ENCODE measurements at places on chromosomes 2 and 18.

GRCh38 chr18:54031243-54031642 is 193.2 kb downstream of the MBD2 start:
- no peak for DNase-seq

DNA sequence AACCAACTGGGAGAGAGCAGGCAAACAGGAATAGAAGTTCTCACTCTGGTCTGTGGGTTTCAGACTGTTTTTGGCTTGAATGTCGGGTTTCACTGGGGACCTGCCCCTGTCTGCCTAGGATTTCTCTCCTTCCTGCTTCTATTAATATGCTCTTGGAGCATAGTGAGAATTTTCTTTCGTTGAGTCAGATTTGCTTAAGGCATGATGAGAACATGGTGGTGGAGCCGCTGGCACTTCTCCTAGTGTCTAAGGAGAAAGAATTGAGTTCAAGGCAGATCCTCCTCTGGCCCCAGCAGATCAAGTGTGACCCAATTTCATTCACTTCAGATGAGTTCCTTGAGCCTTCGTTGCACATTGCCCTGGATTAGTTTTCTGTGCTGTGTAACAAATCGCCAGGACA is 103.9 kb upstream of the HS6ST1 start:
- DNase-seq: peak; percentile 46

- DNase-seq: no peak
Observed at GRCh38 chr2:241020201-241020600, 21.8 kb downstream of the SNED1 start.

- no peak for DNase-seq
Observed at GRCh38 chr2:98498703-98499440, 54.2 kb downstream of the INPP4A start.

- no peak for DNase-seq
Observed at GRCh38 chr2:97774425-97774824, 61.0 kb downstream of the ZAP70 start.

GRCh38 chr2:190149908-190150307 is 87.4 kb upstream of the MSTN start:
- DNase-seq: no peak

GRCh38 chr2:217475101-217475500 is 527.7 kb downstream of the TNS1 start:
- DNase-seq: no peak

DNA sequence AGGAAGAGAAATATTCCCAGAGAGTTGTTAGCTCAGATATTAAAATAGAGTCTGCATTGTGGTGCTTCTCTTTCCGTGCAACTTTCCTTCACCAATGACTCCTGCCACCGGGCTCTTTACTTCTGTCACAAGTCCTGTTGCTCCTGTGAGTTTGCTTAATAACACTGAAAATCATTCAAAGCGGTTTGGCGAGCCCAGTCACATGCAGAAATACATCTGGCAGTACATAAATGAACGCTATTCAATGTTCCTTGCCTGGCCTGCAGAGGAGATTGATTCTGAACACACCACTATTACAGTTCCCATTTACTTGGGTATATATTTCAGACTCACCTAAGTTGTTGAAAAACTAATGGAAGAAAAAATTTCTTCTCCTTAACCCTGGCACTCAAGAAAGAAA is 276.6 kb downstream of the ZNF521 start:
- DNase-seq: no peak

DNA sequence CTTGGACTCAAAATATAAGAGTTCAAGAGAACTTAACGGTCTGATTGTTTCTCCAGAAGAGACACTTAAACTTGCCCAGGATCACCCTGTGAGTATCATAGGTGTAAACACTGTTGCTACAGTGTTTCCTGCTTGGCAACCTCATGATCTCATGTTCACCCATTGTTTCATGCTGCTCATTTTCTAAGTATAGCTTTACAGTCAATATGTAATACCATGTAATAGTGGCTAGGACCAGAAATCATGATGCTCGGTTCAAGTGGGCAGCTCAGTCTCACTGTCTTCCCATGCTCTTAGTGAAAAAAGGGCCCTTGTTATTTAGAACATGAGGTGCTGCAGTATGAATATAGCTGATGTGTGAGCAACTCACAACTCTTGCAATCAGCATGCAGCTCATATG is 157.5 kb downstream of the CERS6 start:
- DNase-seq: no peak

GRCh38 chr2:189631849-189632248 is 29.4 kb upstream of the ASNSD1 start:
- DNase-seq: no peak

DNA sequence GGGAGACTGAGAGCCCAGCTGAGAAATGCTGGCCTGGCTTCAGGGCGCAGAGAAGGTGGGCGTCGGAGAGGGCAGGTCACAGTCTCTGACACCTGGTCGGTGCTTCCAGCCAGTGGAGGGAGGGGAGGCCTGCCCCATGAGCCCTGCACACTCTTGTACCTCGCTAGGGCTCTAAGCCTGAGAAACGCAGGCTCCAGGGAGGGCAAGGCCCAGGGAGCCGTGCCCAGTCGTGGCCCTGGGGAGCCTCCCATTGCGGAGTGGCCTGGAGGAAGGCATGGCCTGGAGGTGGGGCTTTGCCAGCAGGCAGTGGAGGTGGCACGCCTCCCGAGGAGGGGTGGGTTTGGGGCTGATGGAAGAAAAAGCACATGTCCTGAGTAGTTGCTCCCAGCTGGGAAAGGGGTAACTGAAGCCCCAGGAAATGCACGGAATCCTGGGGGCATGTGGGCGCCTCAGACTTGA is 39.0 kb downstream of the MTERF4 start:
- no peak for DNase-seq

DNA sequence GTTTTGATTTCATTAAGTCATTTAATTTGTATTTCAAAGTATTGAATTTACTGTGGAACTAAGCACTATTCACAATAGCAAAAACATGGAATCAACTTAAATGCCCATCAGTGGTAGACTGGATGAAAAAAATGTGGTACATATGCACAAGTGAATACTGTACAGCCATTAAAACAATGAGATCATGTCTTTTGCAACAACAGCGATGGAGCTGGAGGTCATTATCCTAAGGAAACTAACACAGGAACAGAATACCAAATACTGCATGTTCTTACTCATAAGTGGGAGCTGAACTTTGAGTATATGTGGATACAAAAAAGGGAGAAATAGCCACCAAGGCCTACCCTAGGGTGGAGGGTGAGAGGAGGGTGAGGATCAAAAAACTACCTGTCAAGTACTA is 164.4 kb downstream of the BABAM2 start:
- no peak for DNase-seq

DNA sequence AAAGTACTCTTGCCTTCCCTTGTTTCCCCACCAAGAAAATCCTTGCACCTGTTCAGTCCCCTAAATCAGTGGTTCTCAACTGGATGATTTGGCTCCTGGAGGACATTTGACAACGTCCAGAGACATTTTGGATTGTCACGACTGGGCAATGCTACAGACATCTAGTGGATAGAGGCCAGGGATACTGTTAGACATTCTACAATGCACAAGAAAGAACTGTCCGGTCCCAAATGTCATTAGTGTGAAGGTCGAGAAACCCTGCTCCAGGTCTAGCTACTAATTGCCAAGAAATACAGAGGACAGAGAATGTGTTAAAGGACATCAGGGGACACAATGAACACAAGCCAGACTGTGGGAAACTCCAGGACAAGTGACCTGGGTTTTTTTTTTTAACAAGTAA is 60.0 kb downstream of the LRP2 start:
- no peak for DNase-seq

GRCh38 chr18:40431071-40431985 is 1523.7 kb upstream of the PIK3C3 start:
- no peak for DNase-seq

DNA sequence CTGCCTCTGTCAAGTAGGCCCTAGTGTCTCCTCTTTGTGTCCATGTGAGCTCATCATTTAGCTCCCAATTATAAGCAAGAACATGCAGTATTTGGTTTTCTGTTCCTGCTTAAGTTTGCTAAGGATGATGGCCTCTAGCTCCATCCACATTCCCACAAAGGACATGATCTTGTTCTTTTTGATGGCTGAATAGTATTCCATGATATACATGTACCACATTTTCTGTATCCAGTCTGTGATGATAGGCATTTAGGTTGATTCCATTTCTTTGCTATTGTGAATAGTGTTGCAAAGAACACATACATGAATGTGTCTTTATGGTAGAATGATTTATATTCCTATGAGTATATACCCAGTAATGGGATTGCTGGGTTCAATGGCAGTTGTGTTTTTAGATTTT is 263.2 kb downstream of the PARD3B start:
- no peak for DNase-seq

DNA sequence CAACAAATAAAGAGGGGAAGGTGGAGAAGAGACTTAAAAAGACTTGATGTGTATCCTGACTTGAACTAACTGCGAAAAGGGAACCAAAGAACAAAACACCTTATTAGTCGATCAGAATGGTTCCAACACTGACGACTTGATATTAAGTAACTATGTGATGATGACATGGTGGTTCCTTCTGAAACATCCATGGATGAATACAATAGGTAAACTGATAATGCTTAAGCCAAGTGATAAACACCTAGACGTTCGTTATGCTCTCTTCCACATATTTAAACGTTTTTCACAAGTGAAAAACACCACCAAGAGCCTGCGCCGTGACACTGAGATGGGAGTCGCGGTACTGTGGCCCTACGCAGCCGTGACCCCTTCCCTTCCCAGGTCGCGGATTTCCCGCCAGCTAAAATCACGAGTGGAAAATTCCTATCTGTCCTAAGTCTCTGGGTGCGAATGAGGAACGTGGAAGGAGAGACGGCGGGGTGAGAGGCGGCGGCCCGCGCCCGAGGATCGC is 797 bp downstream of the TTC32 start:
- no peak for DNase-seq

DNA sequence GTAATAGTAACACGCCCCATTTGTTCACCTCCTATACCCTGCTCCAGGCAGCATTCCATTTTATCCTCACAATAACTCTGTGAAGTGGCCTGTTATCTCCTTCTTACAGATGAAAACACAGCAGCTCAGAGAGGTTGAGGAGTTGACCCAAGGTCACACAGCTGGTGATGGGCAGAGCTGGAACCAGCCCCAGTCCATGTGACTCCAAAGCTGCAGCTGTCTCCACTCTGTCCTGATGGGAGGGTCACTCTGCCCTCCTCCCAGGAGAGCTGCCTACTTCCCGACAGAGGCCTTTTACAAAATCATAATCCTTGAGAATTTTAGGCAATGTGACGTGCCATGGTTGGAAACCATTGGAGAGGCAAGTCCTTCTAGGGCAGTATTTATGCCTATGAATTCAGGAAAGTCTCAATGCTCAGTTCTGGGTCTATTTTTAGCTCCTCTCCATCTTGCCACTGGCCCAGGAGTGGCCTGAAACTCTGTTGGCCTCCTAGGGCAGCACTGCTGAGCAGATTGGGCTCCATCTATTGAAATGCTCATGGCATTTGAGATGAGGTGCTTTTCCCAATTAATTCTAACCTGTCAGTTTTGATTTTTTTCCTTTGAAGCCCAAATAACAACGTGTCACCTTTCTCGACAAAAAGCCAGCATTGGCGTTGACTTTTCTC is 162.0 kb upstream of the MSH6 start:
- no peak for DNase-seq

- no peak for DNase-seq
Observed at GRCh38 chr2:237511433-237511832, 24.4 kb downstream of the MLPH start.

DNA sequence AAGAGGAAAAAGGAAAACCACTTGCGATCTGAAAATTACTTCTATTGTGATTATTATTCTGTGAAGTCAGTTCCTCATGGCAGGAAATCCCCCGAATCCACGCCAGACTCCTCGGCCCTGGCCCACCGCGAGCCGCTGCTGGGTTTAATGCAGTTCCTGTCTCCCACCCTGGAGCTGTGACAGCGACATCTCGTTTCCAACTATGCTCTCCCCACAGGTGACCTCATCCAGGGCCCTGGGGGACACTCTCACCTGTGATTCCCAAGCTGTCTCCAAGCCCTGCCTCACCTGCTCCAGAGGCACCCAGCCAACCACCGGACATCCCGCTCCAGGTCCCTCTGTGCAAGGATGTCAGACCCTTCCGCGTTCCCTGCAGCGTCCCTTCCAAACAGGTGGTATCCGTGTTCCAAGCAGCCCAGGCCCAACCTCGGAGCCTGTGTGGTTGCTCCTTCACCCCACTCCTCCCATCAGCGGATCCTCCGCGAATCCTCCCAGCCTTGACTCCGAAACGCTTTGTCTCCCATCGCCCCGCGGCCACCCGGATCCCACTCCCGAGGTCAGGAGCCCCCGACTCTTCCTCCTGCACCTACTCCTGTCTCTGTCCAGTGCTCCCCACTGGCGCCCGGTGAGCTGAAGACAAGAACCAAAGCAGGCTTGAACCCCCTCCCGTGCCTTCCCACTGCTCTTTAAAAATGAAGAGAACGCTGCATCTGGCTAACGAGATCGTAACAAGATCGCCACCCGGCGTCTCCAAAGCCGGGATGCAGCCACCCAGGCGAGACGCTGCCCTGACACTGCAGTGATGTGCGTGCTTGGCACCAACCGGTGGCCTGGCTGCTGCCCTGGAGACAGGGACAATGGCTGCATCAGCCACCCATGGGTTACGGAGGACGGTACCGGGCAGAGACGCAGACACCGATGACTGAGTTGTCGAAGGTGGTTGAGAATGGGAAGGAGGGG is 96.5 kb downstream of the NDUFA10 start:
- DNase-seq: peak; percentile 82

DNA sequence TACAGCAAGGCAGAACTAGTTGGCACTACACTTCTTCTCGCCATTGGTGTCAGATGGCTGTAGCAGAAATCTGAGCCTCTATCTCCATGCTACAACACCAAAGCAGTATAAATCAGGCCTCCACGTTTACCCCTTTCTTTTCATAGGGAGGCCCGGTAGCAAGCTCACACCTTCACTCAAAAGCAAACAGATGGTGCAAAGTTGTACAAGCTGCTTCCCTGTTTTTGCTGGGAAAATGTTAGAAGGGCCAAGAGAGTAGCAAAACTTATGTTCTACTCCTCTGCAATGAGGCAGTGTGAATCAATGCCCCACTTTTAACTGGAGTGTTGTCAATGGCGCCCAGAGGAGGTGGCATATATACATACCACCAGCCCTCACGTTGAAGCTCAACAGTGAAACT is 369.6 kb upstream of the NRXN1 start:
- no peak for DNase-seq

DNA sequence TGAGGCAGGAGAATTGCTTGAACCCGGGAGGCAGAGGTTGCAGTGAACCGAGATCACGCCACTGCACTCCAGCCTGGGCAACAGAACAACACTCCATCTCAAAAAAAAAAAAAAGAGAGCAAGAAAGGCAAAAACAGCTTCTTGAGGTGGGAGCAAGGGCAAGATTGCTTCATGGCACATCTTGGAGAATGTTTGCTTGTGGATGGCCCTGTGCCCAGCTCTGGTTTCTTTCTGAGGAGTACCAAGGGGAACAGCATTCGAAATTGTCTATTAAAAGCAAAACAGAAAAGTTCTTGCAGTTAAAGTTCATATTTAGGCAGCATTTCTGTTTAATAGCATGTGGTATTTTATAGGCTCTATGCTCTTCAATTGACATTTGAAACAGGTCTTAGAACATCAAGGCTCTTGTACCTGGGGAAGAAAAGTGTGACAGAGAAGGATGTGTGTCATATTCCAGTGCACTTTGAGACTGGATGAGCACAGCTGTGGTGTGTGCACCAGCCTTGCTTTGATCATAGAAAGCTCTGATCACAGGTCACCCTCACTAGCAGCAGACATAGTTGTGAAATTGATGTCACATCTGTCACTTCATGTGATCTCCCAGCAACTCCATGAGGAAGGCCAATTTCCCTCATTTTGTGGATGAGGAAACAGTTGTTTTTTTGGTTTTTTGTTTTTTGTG is 154.3 kb downstream of the UXS1 start:
- DNase-seq: no peak

- DNase-seq: no peak
Observed at GRCh38 chr2:15141211-15141610, 419.9 kb downstream of the NBAS start.

Data from osteocyte (in vitro differentiated cells).